Activated T-helper 9 cell treated with anti-CD3 and anti-CD28 coated beads, Interleukin-2, amount 50 U/mL, for 16 hours (primary cell): ENCODE measurements at places on chromosomes 1 and 21.

- DNase-seq = no peak
Measured at GRCh38 chr1:183058851-183059502, 35.8 kb downstream of the LAMC1 start.

DNA sequence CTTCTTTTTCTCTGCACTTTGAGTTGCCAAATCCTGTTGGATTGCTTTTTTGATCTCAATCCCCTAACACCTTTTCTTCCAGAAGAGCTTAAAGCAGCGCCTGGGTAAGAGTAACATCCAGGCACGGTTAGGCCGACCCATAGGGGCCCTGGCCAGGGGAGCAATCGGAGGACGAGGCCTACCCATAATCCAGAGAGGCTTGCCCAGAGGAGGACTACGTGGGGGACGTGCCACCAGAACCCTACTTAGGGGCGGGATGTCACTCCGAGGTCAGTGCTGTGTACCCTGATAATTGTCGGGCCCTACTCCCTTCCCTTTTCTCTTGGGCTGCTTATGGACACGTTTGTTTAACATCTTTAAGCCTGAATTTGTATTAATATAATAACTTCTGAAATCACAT, 8.3 kb downstream of the CHTOP start:
- no peak for DNase-seq

DNA sequence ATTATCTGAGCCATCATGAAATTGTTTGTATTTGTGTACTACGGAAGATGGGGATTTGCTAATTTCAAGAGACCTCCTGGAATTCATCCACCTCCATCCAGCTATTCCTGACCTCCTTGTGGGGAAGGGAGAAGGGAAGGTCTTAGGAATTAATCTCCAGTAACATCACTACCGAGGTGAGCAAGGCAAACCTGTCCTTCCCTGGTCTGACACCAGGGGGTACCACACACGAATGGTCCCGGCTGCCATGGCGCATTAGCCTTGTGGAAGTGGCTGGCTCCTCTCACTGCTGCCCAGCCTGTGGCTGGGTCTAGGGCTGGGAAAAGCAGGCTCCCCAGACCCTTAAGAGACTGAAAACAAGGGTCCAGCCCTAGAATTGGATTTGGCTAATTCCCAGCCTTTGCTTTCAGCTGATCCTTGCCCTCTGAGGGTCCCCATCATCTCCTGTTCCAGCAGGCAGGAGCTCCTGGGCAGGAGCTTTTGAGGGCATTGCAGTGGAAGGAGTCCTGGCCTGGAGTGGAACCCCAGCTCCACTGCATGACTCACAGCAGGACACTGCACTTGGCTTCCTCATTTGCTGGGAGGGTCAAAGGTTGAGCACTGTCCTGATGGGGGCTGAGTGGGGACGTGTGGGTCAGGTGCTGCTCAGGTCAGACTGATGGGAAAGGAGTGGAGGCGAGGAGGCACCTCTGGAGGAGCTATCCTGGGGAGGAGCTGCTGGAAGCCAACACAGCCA, 34.8 kb downstream of the RIMS3 start:
- no peak for DNase-seq

DNA sequence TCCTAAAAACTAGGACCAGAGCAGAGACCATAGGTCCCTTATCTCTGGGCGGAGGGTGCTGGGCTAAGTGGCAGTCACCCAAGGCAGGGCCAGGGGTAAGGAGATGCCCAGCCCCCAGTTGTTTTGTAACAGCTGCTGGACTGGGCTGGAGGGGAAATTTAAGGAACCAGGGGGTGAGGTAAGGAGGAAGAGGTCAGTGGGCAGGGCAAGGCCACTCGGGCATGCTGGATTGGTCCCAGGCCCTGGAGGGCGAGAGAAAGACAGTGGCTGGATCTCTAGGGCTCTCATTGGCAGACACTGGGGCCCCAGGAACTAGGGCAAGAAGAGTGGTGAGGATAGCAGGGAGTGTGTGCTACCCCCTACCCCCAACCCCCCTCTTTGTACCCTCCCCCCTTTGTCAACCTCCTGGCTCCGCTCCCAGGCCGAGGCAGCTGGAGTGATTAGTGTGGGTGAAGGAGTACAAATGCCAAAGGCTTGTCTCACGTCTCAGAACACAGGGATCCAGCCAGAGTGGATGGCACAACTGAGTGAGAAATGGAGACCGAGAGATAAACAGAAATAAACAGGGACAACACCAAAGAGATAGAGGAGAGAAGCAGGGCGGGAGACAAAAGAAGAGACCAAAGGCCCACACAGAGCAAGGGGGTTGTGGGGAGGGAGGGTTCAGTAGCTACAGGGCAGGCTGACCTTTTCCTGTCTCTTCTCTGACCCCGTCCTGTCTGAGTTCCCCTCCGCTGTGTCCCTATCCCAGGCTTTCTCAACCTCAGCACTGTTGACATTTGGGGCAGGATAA, 20.5 kb upstream of the THRAP3 start:
- DNase-seq = no peak

GRCh38 chr1:87501738-87502137, 173.1 kb downstream of the LMO4 start:
- DNase-seq = no peak

DNA sequence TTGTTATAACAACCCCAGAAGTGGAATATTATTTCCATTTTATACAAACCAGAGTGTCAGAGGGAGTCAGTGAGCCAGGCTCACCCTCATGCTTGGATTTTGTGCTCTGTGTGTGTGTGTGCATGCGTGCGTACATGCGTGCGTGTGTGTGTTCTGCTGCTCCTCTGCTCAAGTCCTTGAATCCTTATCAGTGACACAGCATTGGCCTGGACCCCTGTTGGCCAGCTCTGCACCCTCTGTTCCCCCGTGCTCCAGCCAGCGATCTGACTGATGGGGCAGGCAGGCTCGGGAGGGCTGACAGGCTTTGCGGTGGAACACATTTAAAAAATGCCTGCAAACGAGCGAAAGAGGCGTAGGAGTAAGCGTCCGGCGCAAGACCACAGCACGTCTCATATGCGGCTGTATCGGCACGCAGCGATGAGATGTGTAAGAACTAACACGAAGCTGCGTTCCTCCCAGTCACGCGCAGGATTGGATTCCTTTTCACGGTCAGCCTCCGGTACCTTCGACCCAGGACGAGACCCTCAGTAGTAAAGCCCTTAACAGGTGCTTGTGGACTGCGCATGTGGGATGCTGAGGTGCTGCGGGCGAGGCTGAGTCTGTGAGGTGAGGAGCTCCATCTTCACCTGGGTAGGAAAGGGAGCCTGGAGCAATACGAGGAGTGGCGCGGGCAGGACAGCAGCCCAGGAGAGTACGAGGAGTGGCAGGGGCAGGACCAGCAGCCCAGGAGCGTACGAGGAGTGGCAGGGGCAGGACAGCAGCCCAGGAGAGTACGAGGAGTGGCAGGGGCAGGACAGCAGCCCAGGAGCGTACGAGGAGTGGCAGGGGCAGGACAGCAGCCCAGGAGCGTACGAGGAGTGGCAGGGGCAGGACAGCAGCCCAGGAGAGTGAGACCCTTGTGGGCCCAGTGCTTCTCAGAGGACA, 130.9 kb downstream of the GALNT2 start:
- no peak for DNase-seq

- DNase-seq = no peak
Measured at GRCh38 chr1:11571906-11572616, 82.2 kb downstream of the FBXO2 start.
